Regular cardiac myocyte (primary cell): ENCODE measurements at places on chromosomes 3 and 15. TPM values are rescaled to one million over a fixed set of nuclear protein-coding genes. Genes with fewer than 3 reads are reported as not detected.

The ZNF660 gene
- total RNA-seq = 0.77 and 3.1 TPM in 2 replicates

The GPR15 gene
- total RNA-seq = not detected in 2 replicates

The CCDC39 gene
- not detected in 2 replicates for total RNA-seq

The CHL1 gene
- total RNA-seq = 0.19 TPM in 1 of 2 replicates, not detected in the other

The DNAH12 gene
- under 0.01 and 0.28 TPM in 2 replicates for total RNA-seq

The AKAP13 gene
- total RNA-seq = 41.4 and 56.7 TPM in 2 replicates

The HHLA2 gene
- under 0.01 TPM in 1 of 2 replicates, not detected in the other for total RNA-seq

The RAB6B gene
- total RNA-seq = 0.19 and 1.7 TPM in 2 replicates

The TMEM207 gene
- total RNA-seq = not detected in 2 replicates

The IL12A gene
- total RNA-seq = 1.2 and 1.4 TPM in 2 replicates

The MYO5A gene
- 44.3 and 50.2 TPM in 2 replicates for total RNA-seq

The GOLGA6A gene
- total RNA-seq = under 0.01 and 0.28 TPM in 2 replicates

The PRTG gene
- total RNA-seq = 1.9 and 2.3 TPM in 2 replicates
